ENCODE measurements at places on chromosomes 7 and 10. TPM values are rescaled to one million over a fixed set of nuclear protein-coding genes. Genes with fewer than 3 reads are reported as not detected.

SLC26A5 gene
- total RNA-seq = 0.25 TPM

VENTX gene
- total RNA-seq = 0.15 TPM

SNX8 gene
- 22.4 TPM for total RNA-seq

ADAM12 gene
- 0.64 TPM for total RNA-seq

Measured in colonic mucosa (tissue), 4 donors.